ENCODE measurements at places on chromosomes 12 and 14. TPM values are rescaled to one million over a fixed set of nuclear protein-coding genes. Genes with fewer than 3 reads are reported as not detected.

DNA sequence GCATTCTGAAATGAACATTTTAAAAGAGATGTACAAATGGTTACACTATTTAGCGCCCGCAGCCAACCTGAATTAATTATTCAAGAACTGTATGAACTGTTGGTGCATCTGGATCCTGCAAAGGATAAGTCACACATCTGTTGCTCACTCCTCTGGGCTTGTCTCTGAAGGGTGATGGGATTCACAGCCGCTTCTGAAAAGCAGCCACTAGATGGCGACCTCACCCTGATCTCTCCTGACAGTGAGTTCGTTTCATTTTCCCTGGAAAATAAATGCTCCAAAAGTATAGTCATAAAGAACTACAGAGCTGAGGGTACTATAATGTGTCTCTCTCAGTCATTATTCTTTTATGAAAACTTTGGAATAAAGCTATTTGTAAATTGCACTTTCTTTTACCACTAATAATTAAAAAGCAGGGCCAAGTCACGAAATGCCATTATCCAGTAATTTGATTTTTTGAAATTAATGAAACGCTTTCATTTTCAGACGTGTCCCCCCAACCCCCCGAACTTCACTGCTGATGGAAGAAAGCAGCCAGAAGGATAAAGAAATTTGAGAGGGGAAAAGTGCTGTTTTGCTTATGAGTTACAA is 789.6 kb downstream of the NRXN3 start:
- DNase-seq: peak; percentile 67
- no peaks in the 10 kb centered on the region for H3K4me1 ChIP-seq
- no peak overlapping the region for H3K27ac ChIP-seq
- H3K36me3 ChIP-seq: no peaks in the 10 kb centered on the region

DNA sequence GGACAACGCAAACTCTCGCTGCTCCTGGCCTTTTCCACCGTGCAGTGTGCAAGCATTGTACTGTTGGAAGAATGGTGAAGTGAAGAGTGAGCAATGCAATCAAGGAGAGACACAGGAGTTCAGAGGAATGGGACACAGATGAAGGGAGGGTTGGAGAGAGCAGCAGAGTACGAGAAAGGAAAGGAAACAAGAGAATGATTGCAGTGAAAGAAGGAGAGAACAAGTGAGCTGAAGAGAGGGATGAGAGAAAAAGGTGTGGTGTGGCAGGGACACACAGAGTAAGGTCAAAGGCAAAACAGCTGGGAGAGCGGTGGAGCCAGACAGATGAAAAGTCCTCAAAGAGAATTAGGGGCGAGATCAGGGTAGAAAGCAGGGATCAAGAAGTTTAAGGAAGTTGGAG is 13.0 kb downstream of the CACNB3 start:
- no peak overlapping the region for H3K4me3 ChIP-seq
- no peak for DNase-seq
- H3K27ac ChIP-seq: peak overlapping the region; percentile 3
- no peaks in the 10 kb centered on the region for H3K27me3 ChIP-seq
- H3K36me3 ChIP-seq: peaks cover 20% of the 10 kb centered on the region
- no peaks in the 10 kb centered on the region for H3K4me1 ChIP-seq

The CCND2 gene
- 0.17 TPM for total RNA-seq

DNA sequence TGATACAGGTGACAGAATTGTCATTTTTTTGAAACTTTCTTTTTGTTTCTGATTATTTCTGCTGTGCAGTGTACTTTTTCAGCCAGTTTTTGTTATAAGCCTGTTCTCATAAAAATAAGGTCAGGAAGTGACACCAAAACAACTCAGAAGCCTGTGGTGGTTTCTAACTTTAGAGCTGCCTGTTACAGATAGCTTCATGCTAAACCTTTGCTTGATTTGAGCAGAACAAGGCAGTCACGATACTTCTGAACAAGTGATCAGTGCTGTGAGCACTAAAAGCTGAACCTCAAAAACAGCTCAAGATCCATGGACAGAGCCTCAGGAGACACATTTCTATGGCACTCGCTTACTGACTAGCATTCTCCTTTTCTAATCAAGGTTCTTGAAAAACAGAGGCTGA is 82.0 kb downstream of the PRKCH start:
- no peak for DNase-seq
- no peaks in the 10 kb centered on the region for H3K4me1 ChIP-seq
- H3K27ac ChIP-seq: no peak overlapping the region
- no peak overlapping the region for H3K4me3 ChIP-seq

- H3K27ac ChIP-seq: peak overlapping the region; percentile 95
- DNase-seq: no peak
- peaks cover 93% of the 10 kb centered on the region for H3K4me1 ChIP-seq
- no peak overlapping the region for H3K4me3 ChIP-seq
Observed at GRCh38 chr12:65605019-65605418, 219.3 kb upstream of the HMGA2 start.

- no peak overlapping the region for H3K27ac ChIP-seq
- no peaks in the 10 kb centered on the region for H3K4me1 ChIP-seq
- no peak overlapping the region for H3K4me3 ChIP-seq
- no peaks in the 10 kb centered on the region for H3K36me3 ChIP-seq
- no peak for DNase-seq
- H3K27me3 ChIP-seq: peaks cover 66% of the 10 kb centered on the region
Observed at GRCh38 chr12:4164559-4165558, 108.7 kb upstream of the CCND2 start.

The DCAF4 gene
- 21.6 TPM for total RNA-seq

The AKT1 gene
- 120 TPM for total RNA-seq

- no peak for DNase-seq
- peaks cover 8% of the 10 kb centered on the region for H3K36me3 ChIP-seq
- peak overlapping the region; percentile 73 for H3K27ac ChIP-seq
- peaks cover 14% of the 10 kb centered on the region for H3K27me3 ChIP-seq
- H3K4me3 ChIP-seq: peak overlapping the region; percentile 81
Observed at GRCh38 chr12:24948420-24948756, 513 bp downstream of the BCAT1 start.

GRCh38 chr12:76790564-76791552 is 26.9 kb downstream of the ZDHHC17 start:
- no peak for DNase-seq
- no peaks in the 10 kb centered on the region for H3K36me3 ChIP-seq
- no peak overlapping the region for H3K4me3 ChIP-seq
- H3K27ac ChIP-seq: no peak overlapping the region
- no peaks in the 10 kb centered on the region for H3K27me3 ChIP-seq

DNA sequence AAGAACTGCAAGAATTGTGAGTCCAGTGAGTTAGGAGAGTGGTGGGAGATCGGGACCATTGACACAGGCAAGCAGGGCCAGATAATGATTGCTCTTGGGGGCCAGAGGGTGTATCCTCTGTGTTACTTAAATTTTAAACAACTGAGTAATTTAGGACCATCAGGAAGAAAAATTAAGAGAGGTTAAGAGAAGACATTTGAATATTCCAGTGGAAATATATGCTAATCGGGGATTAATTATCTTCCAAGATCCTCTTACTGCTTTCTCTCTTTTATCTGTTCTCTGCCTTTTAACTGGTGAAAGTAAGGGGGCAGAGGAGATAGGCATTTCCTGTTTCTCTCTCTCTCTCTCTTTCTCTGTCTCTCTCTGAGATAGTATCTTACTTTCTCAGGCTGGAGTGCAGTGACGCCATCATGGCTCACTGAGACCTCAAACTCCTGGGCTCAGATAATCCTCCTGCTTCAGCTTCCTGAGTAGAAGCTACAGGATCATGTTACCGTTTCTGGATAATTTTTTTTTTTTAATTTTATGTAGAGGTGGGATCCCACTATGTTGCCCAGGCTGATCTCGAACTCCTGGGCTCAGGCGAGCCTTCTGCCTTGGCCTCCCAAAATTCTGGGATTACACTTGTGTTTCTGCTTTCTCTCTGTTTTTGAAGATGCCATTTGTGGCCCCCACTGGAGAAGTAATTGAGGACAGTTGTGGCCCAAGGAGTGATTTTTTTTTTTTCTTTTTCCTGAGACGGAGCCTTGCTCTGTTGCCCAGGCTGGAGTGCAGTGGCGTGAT is 85.1 kb downstream of the DIP2B start:
- no peaks in the 10 kb centered on the region for H3K27me3 ChIP-seq
- no peak overlapping the region for H3K4me3 ChIP-seq
- no peak for DNase-seq
- H3K27ac ChIP-seq: no peak overlapping the region
- peaks cover 20% of the 10 kb centered on the region for H3K4me1 ChIP-seq

DNA sequence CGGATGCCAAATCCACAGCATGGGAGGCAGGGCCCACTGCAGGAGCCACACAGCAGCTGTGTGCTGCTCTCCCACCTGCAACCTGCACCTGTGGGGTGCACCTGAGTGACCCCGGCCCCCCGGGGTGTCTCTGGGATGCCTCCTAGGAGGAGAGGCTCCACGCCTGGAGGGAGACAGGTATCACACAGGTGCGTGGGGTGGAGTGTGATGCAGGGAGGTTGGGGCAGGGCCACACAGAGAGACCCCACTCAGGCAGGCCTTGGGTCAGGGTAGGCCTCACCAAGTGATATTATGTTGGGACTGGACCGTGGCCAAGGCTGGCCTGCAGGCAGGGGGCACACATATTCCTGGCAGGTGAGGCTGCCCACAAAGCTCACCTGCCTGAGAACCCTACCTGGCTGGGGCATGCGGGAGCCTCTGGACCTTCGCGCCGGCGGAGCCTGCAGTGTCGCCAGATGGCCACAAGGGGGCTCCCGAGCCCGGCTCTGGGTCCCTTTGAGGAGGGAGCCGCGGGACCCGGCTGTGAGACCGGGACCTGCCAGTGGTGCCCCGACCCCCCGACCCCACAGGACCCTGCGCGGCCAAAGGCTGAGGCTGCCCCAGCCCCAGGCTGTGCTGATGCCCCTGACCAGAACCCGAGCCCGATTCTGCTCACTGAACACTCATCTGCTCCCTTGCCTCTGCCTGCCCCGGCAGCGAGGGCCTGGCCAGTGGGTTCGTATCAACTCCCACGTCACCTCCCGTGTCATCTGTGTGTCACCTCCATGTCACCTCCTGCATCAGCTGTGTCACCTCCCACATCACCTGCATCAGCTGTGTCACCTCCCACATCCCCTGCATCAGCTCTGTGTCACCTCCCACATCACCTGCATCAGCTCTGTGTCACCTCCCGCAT is 11.4 kb downstream of the TMEM121 start:
- no peak overlapping the region for H3K27ac ChIP-seq
- H3K4me1 ChIP-seq: no peaks in the 10 kb centered on the region
- peaks cover 98% of the 10 kb centered on the region for H3K27me3 ChIP-seq
- no peaks in the 10 kb centered on the region for H3K36me3 ChIP-seq

GRCh38 chr14:84704601-84705000 is 825.3 kb upstream of the FLRT2 start:
- no peak for DNase-seq
- no peaks in the 10 kb centered on the region for H3K4me1 ChIP-seq
- H3K36me3 ChIP-seq: no peaks in the 10 kb centered on the region
- H3K4me3 ChIP-seq: no peak overlapping the region
- H3K27ac ChIP-seq: no peak overlapping the region

The ART4 gene
- not detected for total RNA-seq

DNA sequence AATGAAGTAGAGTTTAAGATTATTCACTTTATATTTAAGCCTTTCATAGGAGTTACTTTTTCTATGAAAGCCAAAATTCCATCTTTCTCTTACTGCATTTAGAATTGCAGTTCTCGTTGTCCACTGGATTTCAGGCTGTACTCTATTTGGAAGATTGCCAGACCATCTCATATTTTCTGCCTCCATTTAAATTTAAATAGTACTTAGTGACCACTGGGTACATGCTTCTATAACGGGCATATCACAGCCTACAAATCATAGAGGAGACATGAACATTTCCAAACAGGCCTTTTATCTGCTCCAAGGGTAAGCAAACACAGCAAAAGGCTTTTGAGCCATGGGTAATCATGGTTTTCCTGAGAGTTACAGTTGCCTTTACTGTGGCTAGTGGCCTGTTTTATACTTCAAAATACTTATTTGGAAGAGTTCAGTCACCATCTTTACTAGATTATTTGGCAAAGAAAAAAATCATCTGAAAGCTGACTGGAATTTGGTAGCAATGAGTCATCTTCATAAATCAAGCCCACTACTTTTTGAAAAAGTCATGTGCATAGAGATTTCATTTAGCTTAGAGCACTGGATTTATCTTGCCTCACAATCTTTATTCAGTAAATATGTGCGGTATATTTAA is 15.7 kb downstream of the ANO6 start:
- H3K4me3 ChIP-seq: no peak overlapping the region
- peaks cover 39% of the 10 kb centered on the region for H3K4me1 ChIP-seq

The SDR9C7 gene
- total RNA-seq: not detected

The POTEG gene
- not detected for total RNA-seq

DNA sequence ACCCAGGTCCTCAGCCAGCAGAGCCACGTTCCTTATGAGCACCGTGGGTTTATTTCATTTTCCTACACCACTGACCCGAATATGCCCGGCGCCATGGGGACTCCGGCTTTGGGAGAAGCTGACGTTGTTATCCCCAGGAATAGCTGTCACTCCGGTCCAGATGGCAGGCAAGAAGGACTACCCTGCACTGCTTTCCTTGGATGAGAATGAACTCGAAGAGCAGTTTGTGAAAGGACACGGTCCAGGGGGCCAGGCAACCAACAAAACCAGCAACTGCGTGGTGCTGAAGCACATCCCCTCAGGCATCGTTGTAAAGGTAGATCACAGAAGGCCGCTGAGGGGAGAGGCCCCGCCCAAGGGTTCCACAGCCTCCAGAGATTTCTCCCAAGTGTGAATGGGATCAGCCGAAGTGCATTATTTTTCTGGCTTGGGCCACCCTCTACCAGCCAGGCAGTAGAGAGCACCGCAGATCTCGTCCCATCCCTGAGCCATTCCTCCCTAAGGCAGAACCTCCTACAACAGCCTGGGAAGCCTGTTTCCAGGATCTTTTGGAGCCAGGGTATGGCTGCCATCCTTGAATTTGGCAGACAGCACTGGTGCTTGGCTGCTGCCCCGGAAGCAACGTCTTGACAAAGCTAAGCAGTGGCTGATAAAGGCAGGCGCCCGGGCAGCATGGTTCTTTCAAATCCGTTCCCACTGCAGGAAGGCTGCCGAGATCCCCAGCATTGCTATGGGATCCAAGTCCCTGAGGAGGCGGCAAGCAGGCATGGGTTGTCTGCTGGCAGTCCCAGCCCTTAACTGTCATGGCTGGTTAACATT is 17.8 kb downstream of the CDK2AP1 start:
- H3K36me3 ChIP-seq: peaks cover 62% of the 10 kb centered on the region
- DNase-seq: no peak
- no peak overlapping the region for H3K27ac ChIP-seq
- H3K27me3 ChIP-seq: no peaks in the 10 kb centered on the region
- H3K4me3 ChIP-seq: no peak overlapping the region
